ENCODE measurements at places on chromosomes 1 and 21.

DNA sequence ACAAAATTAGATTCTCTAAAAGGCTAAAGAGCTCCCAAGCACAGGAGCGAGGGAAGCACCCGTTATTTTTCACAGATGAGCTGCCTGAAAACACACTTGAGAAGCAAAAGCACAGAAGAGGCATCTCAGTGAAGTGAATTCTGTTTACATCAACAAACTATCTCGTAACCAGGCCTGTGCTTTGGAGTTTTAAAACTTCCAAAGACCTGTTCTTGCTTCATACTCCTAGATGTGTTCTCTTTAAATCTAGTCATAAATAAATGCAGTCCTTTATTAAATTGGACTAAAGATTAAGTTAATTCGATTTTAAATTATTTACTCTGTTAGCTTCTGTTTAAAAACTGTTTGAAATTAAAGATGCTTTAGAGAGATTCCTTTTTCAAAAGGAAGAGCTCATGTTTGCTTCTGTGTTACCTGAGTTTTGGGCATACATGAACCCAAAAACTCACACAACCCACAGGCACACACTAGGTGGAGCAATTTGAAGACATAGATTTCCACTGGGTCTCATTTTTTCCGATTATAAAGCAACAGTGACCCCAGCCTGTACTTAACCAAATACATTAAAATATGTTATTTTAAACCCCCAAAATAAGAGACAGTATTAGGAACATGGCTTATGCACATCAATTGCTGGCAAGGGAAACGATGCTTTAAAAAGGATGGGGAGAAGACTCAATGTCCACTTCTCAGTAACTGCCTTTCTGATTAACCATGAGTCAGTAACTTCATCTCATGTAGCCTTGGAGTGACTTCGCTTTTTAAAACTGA lies 648.2 kb downstream of the SMYD3 start:
- no peak for DNase-seq

DNA sequence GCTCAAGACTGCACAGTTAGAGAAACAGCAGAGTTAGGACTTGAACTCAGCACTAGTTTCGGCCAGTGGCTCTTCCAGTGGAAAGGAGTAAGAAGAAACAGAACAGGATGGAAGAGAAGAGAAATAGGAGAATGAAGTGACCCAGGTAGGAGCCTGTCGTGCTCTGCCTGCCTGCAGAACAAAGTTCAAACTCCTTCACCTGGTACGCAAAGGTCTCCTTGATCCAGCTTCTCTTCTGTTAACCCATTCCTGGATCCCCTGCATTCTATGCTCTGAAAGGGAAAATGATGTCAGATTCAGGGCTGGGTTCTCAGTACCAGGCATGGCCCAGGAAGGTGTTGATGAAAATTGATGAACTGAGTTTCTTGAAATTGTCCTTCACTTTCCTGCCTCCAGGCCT lies 3.9 kb downstream of the FAM229A start:
- no peak for DNase-seq

DNA sequence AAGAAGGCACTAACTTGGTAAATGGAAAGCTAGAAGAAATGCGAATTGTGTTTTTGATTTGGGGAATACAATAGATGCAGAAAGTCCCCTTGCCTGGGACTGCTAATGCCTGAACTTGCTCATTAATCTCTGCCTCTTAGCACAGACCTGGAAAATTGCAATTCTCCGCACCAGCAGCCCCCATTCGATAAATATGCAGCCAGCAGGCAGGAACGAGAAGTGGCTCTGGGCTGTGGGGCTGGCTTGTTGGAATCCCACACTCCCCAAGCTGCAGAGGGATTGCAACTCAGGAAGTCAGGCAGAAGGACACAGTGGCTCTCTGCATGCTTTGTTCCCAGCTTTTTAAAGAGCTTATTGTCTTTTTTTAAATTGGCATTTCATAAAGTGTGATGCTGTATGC lies 51.3 kb downstream of the PCP4 start:
- no peak for DNase-seq

- no peak for DNase-seq
These were observed 4.8 kb downstream of the SARS1 start for GRCh38 chr1:109218516-109218915.

- no peak for DNase-seq
These were observed 359.7 kb downstream of the SRGAP2C start for GRCh38 chr1:121544500-121544899.

DNA sequence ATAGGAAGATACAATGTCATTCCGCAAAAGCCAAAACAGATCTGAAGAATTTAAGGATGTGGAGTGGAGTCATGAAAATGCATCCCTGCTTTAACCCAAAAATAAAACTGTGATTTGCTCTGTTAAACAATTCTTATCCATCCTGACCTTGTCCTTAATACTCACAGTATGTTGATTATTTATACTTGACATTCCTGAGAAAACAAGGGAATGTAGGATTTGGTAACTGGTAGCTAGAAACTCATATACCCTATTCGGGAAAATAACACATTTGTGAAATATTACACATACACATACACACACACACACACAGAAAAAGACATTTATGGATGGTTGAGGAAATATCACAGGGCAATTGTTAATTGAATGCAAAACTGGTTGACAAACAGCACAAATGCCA lies 80.2 kb downstream of the FMN2 start:
- DNase-seq, result no peak

DNA sequence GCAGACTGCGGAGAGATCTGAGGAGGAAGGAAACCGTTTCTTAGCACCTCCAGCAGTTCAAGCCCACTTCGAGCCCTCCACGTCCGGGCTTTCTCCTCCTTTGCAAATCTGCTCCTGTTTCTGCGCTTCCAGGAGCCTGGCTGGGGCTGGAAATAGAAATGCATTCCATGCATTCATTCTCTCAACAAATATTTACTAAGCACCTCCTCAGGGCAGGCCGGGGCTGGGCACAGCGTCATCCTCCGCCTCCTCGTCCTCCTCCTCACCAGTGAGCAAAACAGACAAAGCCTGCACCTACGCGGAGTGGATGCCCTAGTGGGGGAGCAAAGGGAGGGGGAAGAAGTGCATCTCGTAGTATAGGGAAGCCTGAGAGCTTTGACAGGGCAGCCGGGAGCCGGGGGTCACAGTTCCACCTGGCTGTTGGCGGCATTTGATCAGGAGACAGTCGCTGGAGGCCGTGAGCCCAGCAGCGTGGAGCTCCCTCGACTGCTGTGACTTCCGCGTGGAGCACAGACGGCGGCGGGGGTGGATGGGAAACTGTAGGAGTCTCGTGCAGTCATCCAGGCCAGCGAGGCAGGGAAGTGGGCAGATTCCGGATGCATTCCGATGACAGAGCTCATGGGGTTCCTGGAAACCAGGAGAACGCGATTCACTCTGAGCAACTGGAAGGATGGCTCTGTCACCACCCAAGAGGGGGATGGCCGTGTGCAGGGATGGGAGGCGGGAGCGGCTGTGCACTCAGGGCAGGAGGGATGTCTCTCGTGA lies 93.5 kb downstream of the SIK1 start:
- no peak for DNase-seq

DNA sequence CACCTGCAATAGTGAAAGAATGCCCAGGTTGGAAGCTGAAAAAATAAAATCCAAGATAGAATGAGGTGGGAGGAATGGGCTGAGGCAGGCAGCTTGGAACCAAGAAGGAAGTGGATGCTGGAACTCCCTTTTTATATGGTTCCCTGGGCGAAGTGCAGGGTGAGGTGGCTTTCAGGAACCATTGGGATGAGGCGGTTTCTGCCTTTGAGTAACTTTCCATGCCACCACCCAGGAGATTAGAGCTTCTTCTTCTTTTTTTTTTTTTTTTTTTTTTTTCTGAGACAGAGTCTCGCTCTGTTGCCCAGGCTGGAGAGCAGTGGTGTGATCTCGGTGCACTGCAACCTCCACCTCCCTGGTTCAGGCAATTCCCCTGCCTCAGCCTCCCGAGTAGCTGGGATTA lies 17.8 kb upstream of the MRPS6 start:
- no peak for DNase-seq

DNA sequence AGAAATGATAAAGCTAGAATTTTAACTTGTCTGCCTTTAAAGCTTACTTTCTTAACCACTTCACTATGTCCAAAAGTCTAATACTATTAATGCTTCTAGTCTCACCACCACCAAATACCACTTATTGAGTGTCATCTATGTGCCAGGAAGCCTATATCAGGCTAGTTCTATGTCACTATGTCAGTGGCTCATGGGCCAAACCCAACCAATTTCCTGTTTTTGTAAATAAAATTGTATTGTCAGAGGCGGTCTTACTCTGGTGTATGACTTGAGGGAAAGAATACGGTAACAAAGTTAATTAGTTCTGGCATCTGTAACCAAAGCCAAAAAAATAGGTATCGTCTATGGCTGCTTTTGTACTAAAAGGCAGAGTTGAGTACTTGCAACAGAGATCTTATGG lies 14.8 kb downstream of the F5 start:
- no peak for DNase-seq

DNA sequence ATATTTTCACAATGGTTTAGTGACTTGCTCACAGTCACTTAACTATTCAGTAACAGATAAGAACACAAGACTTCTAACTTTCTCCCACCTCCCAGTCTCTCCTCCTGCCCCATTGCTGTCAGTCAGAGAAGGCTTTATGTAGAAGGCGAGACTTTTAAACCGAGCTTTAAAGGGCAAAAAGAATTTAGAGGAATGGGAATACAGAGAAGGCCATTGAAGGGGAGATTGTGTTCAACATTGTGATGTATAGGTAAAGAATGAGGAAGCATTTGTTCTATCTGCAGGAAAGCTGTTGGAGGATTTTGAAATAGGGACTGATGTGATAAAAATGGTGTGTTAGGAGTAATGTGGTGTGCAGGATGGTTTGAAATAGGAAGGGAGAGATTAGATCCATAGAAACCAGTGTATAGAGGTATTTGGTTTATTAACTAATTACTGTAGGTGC lies 7.3 kb downstream of the POU2F1 start:
- DNase-seq, result no peak

DNA sequence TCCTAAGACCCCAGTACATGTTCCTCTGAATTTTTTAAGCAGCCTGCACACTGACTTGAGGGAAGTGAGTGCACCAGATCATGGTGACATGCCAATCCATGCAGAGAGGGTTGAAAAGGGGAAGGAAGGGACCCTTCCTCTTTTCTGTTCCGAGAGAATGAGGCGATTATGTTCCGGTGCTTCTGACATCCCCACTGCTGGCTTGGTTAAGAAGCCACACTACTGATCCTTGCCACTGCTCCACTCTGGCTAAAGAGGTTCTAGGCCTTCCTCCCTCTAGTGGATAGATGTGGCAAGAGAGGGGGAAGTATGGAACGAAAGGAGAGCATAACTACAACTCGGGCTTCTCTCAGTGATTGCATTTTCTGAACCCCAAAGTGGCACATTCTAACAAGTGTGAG lies 1.8 kb upstream of the CYB5R1 start:
- DNase-seq, result peak; percentile 9

- DNase-seq, result no peak
These were observed 75.6 kb upstream of the CNIH3 start for GRCh38 chr1:224540535-224540934.

GRCh38 chr21:34092262-34092921 lies 19.0 kb downstream of the MRPS6 start:
- DNase-seq, result no peak

GRCh38 chr1:111742938-111743549 lies 3.8 kb upstream of the INKA2 start:
- no peak for DNase-seq

DNA sequence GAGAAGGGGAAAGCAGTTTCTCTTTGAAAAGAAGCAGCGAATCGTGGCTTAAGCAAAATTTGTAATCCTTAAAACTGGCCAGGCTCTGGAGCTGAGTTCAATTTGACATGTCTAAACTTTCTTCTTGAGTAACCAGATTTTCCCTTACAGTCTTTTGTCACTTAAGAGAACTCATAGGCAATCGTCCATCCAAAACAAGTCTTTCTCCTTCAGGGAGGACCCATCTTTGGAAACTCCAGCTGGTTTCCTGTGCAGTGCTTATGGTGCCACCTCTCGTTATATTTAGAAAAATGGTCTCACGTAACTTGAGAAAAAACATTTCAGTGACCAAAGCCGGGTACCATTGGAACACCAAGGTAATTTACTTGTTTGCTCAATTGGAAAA lies 1.8 kb upstream of the PTTG1IP start:
- DNase-seq, result no peak

DNA sequence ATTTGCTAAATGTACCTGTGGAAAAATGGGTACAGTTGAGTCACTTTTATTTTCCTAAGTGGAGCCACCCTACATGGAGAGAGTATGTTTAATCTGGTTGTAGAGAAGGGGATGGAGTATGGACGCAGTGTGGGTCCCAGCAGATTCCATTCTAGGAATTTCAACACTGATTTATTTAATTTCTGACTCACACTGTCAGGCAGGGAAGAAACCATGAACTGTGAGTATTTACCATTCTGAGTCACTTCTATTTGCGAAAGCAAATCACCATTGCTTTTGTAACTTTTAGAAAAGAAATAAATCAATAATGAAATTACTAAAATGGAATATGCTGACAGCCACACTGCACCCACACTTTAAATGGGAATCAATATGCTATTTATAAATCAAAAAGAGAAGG lies 339.0 kb downstream of the DSCAM start:
- DNase-seq, result no peak

- no peak for DNase-seq
These were observed 28.1 kb downstream of the RABIF start for GRCh38 chr1:202860744-202861419.

DNA sequence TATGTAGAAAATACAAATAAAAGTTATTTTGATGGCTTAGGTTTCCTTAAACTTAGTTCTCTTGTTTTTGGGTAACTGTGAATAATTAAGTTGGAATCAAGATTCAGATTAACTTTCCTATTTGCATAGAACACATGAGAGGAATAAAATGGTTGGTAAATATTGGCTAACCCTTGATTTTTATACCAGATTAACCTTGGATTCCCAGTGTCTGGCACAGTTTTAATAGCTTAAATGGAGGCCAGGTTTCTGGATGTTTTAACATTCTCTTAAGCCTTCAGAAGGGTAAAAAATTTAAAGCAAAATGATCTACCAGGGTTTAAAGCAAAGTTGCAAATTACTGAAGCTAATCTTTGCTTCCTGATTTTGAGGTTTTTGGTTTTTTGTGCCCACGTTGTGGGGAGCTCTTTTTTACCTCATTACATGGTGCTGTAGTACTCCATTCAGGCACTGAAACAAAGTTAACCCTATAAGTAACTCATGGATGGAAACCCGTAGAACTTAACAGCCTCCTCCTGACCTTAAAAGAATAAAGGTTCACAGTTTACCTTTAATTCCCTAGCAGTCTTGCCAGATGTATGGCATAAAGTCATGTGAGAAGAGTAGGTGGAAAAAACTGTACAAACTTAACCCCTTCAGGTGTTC lies 8.4 kb upstream of the SPATA1 start:
- no peak for DNase-seq

Measured in stimulated activated CD4-positive, alpha-beta T cell treated with anti-CD3 and anti-CD28 coated beads, Interleukin-4, amount 100 ng/mL, for 48 hours (primary cell).